Activated gamma-delta T cell treated with anti-CD3 and anti-CD28 coated beads, Interleukin-2, amount 50 U/mL, for 16 hours (primary cell): ENCODE measurements at places on chromosomes 4 and X.

- no peak for DNase-seq
Measured at GRCh38 chr4:110630688-110631402, 8.0 kb upstream of the PITX2 start.

- DNase-seq, result no peak
Measured at GRCh38 chr4:55517526-55518229, 29.0 kb downstream of the CLOCK start.

DNA sequence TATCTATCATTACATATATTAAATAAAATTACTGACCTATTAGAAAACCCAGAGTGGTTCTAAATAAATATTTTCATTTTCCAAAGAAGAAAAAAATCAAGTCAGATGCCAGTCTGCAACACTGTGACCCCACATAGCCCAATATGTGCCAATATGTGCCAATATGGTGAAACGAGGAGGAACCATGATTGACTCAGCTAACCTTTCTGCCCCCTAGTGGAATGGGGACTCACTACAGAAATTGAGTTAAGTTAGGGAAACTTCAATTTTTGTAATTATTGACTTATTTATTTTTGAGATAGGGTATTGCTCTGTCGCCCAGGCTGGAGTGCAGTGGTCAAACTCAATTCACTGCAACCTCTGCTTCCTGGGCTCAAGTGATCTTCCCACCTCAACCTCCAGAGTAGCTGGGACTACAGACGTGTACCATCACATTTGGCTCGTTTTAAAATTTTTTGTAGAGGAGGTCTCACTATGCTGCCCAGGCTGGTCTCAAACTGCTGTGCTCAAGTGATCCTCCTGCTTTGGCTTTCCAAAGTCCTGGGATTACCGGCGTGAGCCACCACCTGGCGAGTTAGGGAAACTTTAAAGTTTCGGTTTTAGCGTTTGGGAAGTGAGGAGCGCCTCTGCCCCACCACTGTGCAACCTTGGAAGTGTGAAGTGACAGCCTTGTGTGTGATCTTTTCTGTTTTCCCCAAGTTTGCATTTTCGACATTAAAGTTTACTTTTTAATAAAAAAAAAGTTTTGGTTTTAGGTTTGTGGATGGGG lies 116.8 kb upstream of the SHISA3 start:
- no peak for DNase-seq

DNA sequence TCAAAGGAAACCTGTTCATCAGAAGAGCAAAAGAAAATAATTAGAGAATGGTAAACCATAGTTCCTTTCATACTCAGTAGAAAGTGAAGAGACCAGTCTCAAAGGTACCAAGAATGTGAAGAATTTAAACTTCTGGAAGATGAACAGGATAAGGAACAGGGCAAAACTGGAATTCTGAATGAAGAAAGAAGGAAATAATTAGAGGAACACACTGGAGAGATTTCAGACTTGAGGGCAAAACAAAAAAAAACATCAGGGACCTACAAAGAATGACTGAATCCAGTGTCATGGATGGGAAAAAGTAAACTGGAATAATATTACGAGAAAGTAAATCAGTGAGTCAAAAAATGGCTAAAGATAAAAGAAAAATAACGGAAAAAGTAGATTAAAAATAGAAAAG lies 245.6 kb upstream of the NEIL3 start:
- no peak for DNase-seq

- DNase-seq, result no peak
Measured at GRCh38 chrX:30302956-30303355, 6.2 kb downstream of the NR0B1 start.

DNA sequence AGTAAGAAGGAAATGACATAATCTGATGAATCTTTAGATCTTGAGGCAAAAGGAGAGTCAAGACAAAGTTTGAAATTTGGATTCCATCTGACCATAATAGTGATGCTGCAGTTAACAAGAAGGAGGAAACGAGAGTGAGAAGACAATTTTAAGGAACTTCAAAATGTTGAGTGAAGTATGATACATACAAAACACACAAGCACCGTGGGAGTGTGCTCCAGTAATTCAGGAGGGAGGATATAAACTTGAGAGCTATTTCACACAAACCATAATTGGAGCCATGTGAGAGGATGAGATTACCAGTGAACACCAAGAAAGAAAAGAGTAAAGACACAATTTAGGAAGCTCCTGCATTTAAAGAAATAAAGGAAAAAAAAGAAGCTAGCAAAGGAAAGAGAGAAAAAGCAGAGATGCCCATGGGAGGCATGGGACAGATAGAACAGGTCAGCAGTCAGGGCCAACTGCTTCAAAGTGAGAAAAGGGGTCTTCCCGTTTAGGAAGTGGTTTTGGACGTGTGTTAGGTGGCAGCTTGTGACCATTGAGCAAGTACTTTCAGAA lies 150.7 kb upstream of the SLC7A11 start:
- DNase-seq, result no peak

- DNase-seq, result peak; percentile 7
Measured at GRCh38 chr4:7323872-7324650, 110.7 kb downstream of the PSAPL1 start.

DNA sequence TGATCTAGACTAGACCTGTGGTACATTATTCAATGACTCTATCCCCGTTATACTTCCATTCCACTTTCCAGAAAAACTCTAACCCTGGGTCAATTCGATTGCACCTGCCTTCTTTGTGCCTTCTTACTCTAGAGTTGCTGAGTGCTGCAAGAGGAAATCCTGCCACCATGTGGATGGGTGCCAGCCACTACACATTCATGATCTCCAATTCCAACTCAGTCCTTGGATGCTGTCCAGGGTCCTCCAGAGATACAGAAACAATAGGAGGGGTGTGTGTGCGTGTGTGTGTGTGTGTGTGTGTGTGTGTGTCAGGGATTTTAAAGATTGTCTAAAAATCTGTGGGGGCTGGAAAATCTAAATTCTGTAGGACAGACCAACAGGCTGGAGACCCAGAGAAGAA lies 42.9 kb upstream of the INTS6L start:
- DNase-seq, result peak; percentile 4

DNA sequence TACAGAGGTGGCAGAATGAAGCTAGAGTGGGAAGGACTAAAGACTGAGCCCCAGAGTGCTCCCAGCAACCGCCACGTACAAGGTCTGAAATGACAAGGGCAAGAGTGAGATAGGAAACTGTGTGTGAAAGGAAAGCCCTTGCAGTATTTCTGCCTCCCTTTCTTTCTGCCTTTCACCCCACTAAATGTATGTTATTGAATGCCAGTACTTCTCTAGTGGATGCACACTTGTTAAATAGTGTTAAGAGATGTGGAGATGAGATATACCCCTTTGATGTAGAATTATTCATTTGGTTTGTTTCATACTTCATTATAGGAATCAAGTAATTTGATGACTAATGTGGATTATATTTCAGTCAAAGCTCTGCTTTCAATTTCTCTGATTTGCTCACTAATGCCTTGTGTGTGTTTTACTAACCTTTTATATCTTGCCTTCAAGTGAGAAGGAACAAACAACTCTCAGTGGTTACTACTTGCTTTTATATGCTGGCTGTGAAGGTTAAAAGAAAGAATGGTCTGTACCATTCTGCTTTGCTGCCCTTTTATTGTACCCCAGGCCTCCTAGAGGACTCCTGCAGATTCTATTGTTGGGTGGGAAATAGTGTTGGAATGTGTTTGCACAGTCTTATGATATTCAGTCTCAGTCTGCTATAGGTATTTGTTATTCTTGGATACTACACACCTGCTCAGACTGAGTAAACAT lies 8.0 kb upstream of the ANXA3 start:
- DNase-seq, result no peak

DNA sequence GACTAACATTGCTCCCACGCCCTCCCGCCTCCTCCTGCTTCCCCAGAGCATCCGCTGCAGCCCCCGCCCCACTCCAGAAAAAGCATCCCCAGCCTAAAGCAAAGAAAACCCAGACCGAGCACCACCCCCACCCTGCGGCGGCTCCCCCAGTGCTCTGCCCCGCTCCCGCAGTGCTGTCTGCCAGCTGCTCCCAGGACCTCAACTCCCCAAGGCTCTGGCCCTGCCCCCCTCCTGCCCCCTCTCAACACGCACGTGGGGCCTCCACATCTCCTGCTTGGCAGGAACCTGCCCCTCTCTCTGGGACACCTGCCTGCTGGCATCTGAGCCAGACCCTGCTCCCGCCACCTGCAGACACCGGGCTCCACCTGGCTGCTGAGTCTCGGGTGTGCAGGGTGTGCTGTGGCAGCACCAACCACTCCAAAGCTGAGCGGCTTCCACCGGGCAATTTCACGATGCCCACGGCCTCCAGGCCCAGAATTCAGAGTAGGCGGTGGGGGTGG lies 79.4 kb downstream of the FAM53A start:
- DNase-seq, result no peak

GRCh38 chr4:82777857-82778525 lies 20.6 kb downstream of the SCD5 start:
- no peak for DNase-seq

- DNase-seq, result no peak
Measured at GRCh38 chr4:4330794-4331193, 40.7 kb downstream of the ZBTB49 start.

- no peak for DNase-seq
Measured at GRCh38 chrX:137945470-137945869, 379.5 kb downstream of the ZIC3 start.

DNA sequence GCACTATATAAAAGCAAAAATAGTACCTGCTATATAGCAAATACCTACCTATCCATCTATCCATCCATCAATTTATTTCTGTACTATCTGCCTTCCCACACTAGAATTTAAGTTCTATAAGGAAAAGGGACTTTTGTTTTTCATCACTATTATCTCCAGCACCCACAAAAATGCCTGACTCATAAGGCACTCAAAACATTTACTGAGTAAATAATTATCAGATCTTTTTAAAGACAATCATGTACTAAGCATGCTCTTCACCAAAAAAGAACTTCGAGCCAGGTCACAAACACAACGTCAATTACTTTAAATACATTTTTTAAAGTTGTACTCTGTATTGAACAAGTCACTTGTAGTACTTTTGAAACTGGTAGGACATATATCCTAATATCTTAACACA lies 119.9 kb downstream of the FBXW7 start:
- DNase-seq, result no peak

GRCh38 chr4:129248621-129249020 lies 152.7 kb downstream of the C4orf33 start:
- DNase-seq, result no peak

DNA sequence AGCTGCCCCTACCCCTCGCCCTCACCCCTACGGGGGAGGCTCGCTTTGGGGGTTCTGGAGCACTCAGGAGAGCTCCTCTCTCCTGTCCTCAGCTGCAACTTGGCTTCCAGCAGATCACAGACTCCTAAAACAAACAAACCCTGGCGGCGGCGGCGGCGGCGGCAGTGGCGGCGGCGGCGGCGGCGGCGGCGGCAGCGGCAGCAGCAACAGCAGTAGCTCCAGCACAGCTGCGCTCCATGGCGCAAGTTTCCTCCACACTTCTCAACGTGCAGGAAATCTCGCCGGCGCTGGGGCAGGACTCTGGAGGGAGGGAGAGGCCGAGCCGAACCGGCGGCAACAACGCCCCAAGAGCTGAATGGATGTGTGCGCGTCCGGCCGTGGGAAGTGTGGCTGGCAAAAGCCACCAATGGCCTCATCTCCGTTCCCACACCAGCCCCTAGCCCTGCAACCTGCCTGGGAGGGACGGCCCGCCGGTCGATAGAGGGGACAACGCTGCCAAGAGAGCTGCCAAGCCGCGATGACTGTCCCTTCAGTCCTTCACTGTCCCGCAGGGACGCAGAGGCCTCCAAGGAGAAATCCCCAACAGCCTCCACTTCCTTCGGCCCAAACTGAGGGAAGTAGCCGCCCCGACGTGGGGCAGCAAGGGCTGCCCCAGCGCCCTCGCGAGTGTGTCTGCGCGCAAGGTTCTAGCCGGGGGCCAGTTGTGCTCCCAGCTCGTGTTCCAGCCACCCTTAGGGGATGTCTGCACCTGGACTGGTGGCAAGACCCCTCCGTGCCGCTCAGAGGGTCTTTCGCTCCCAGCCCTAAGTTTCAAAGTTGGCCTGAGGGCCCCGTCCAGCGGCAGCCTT lies 775 bp downstream of the SHROOM4 start:
- DNase-seq, result no peak

- no peak for DNase-seq
Measured at GRCh38 chrX:107537815-107538214, 88.4 kb downstream of the FRMPD3 start.

DNA sequence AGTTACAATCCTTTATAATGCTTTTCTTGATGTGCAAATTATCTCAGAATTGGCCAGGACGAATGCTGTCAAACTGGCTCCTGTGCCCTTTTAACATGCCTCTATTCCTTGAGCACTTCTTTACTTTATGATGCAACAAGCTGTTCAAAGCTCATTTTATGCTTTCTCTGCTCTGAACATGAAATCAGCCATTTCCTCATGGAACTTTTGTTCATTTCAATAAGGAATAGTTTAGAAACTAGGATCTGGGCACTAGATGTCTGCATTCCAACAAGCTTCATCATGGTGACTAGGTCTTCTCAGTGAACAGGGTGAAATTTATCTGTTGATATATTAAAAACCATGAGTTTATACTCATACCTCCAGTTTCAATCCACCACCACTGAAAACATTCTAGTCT lies 87.3 kb upstream of the TEX13A start:
- DNase-seq, result no peak

DNA sequence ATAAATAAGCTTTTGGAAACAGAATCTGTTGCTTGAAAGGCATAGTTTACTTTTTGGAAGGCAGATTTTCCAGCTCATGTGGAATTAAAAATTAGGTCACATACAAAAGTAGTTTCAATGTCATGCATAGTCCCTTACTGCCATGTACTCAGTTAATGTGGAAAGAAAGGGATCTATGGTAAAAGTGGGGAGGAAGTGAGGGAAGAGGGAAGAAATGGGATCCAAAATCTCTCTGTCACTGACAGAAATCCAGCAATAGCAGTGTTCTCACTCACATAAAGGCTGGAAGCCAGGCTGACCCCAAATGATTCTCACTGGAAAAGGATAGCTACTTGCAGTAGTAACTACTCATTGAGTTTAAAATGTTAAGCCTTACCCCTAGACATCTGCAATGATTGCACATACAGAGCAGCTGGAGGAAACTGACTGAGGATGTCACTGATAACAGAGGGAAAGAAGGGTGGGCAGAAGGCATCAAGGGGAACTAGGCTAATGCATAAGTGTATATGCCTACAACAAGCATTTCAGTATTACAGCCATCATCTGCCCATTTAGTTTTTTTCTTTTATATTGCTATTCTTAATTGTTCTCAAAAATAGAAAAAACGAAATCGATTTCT lies 445.6 kb downstream of the FAT4 start:
- DNase-seq, result no peak

DNA sequence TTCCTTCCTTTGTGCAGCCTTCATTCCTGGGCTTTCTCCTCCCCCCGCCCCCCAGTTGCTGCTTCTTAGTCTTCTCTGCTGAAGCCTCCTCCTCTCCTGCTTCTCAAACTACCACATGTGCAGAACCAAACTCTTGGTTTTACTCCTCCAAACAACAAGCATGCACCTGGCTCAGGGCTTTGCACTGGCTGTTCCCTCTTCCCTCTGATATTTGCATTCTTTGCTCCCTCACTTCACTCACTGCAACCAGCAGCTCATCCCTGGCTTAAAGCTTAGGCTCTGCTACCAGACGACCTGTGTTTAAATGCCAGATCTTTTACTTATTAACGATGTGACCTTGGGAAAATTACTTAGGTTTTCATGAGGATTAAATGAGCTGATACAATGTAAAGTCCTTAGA lies 51.4 kb downstream of the MED28 start:
- DNase-seq, result no peak

GRCh38 chrX:41689711-41690110 lies 938 bp downstream of the GPR34 start:
- no peak for DNase-seq
